Caudate nucleus (tissue), 63 donors: ENCODE measurements at places on chromosomes 1 and 21.
A peak's percentile ranks its signal among the peaks of the same experiment; 100 is the strongest.

- DNase-seq, result no peak
Observed at GRCh38 chr1:101022294-101022693, 3.3 kb downstream of the DPH5 start.

DNA sequence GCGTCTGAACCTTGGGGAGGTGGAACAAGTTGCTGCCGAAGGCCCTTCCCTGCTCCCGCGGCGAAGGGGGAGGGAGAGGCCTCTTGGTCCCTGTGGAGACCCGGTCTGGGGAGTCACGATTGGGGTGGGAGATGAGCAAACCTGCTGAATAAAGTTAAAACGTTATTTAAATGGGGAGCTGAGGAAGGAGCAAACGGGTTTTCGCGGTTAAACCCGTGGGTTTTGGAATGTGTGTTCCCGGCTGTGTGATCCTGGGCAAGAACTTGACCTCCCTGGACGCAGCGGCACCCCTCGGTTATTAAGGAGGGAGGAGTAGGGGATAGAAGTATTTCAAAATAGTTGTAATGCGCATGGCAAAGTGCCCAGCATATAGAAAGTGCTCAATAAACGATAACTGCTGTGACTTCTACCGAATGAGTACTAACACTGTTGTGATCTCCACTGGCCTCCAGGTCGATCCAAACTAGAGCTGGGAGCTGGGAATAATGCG is 3.4 kb downstream of the FAM110D start:
- no peak for DNase-seq

GRCh38 chr1:78787544-78787943 is 137.9 kb downstream of the IFI44 start:
- no peak for DNase-seq

DNA sequence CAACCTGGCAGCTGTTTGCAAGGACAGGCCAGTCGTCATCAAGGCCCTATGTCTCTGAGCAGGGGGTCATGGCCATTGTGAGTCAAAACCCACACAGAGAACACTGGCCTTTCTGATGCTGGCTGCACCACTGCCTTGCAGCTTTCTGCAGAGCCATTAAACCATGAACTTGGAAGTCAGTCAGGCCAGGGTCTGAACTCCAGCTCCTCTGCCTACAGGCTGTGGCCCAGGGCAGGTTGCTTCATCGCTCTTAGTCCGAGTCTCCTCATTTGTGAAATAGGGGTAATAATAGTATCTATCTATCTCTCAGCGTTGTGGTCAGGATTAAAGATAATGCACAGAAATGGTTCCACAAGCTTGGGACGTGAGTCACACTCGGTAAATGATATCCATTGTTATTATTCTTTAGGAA is 35.8 kb upstream of the HIVEP3 start:
- no peak for DNase-seq

DNA sequence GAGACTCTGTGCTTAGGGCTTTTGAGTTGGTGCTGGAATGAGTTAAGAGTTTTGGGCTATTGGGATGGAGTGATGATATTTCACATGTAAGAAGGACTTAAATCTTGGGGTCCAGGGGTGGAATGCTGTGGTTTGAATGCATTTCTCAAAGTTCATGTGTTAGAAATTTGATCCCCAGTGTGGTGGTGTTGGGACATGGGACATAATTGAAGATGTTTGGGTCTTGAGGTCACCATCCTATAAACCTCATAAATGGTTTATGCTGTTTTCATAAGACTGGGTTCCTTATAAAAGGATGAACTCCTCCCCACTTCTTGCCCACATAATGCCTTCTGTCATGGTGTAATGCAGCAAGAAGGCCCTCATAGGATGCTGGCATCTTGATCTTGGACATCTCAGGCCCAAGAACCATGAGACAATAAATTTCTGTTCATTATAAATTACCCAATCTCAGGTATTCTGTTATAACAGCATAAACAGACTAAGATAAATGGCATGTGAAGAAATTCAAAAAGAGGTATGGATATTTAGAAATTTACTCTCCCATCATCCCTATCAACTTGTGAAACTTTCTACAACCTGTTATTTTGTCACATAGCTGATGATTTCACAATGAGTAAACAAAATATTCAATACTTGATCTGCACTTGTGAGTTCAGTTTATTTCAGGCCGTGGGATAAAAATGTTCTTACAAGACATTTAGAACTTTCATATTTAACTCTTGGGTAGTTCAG is 48.0 kb upstream of the NEK7 start:
- DNase-seq, result no peak

DNA sequence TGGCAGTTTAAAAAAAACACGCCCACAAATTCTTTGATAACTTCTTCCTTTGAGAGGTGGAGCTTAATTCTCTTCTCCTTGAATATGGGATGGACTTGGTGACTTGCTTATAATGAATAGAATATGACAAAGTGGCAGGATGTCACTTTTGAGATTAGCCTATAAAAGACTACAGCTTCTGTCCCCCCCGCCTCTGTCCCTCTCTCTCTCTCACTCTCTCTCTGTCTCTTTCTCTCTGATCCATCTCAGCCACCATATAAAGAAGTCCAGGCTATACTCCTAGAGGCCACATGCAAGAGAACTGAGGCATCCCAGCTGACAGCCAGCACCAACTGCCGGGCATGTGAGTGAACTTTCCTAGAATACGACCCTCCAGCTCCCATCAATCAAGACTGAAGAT is 7.7 kb upstream of the DMBX1 start:
- no peak for DNase-seq

GRCh38 chr1:97632776-97633175 is 288.1 kb downstream of the DPYD start:
- DNase-seq, result no peak

GRCh38 chr1:11638121-11638520 is 16.1 kb downstream of the FBXO2 start:
- no peak for DNase-seq

- DNase-seq, result no peak
Observed at GRCh38 chr1:156367383-156368156, 1.4 kb upstream of the RHBG start.

DNA sequence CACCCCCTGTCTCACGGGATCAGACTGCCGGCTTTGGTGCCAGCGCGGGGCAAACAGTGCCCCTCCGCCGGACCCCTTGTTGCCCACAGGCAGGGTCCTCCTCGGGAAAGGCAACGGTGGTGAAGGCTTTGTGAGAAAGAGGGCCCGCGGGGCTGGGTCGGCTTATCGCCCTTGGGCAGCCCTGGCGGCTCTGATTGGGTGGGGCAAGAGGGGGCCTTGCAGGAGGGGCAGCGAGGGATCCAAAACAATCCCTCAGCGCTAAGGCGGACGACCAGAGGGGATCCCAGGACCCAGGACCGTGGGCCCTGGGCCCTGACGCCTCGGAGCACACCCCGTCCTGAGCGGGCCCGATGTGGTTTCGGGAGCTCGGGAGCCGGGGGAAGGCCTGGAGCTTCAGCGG is 3.9 kb upstream of the ZNF678 start:
- no peak for DNase-seq

- DNase-seq, result no peak
Observed at GRCh38 chr1:152034324-152034653, 2.5 kb downstream of the S100A11 start.

- DNase-seq, result no peak
Observed at GRCh38 chr1:184801503-184801902, 46.8 kb upstream of the EDEM3 start.

DNA sequence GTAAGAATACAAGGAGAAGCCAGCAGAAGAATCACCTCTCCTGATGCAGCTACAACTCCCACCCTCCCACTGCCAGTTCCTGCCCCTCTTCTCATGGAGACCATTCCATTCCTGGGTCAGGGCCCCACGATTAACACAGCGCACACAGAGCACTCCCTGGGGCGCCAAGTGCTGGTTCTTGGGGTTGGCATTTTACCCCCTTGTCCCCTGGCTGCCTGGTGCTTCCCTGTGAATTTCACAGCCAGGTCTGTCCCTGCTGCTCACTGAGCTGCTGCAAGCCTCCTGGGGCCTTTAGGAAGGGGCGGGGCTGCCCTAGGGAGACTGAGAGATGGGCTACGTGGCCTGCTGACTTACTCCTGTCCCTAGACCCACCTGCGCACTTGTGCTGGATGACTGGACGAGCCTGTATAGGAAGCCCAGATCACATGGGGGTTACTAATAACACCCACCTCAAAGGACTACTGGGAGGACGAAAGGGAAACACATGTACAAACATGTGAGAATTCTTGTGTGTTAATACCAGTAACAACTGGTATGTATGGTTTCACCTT is 4.8 kb downstream of the ZNF672 start:
- DNase-seq, result no peak

DNA sequence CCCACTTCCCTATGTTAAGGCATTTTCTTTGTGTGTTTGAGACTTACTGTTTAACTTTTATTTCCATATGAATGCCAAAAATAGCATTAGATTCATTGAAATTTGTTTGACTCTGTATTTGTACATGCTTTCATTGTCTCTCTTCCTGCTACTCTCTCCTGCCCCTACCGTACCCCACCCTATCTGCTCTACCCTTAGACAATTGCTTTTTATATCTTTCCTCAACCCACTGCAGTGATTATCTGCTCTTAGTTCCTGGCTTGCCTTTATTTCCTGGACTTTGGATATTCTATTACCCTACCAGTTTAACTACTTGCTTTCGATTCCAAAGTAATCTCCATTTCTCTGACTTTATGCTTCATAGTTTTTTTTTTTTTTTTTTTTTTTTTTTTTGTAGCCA is 10.5 kb downstream of the RAVER2 start:
- no peak for DNase-seq

DNA sequence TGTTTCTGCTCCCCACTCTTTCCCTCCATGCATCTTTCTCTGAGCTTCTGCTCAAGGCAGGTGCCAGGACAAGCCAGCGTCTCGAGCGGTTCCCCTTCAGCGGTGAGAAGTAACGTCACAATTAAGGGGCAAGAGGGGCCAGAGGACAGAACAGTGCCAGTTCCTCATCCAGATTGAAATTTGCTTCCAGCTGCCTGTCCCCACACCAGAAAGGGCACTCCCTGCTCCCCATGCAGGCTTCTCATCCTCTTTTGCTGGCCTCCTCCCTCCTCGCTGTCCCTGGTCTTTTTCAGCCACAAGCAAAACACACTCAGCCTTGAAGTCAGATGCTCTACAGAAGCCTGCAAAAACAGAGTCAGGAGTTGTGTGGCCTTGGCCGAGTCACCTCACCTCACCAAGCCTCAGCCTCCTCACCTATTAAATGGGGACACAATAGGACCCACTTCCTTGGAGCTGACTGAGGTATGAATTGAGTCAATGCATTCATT is 35.0 kb upstream of the ECE1 start:
- DNase-seq, result no peak

DNA sequence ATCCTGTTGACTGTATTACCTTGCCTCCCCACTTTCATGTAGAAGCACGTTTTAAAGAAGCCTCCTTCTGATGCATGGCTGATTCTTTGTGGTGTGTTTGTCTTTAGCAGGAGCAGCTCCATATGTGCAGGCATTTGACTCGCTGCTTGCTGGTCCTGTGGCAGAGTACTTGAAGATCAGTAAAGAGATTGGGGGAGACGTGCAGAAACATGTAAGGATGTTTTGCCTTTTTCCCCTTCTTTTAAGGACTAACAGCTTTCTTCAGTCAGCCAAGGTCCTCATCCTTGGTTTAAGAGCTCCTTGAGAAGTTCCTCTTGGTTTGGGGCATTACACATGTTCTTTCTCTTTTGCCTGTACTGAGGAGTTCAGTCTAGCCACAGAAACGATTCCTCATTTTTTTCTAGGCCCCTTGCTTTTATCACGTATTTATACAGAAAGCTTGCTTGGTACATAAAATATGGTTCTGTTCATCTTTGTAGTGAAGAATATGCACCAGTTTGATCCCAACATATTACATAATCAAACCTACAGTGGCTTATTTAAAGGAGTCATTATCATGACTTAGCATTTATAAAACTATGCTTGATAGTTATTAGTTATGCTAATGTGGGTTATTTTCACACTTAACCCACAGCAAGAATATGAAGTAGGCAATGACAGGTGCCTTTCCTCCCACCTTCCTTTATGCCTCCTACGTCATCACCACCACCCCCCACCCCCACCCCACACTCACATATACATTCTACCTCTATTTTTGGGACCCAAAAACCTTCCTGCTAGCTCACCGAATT is 19.6 kb downstream of the CAP1 start:
- DNase-seq, result peak; percentile 10

DNA sequence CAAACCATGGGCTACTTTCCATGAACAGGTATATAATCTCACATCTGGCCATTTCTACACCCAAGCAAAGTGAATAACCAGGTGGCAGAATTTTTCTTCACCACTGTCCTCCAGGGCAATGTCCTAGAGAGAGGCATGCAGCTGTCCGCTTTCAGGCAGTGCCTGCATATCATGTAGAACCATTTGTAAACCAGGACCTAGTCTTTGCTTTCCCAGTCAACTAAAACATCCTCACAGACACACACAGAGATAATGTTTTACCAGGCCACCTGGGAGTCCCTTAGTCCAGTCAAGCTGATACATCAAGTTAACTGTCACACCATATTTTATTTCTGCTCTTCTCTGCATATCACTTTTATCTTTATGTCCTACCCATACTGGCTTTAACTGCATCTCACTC is 26.2 kb downstream of the TNFSF18 start:
- no peak for DNase-seq
